ENCODE measurements at places on chromosomes 6 and 20. TPM values are rescaled to one million over a fixed set of nuclear protein-coding genes. Genes with fewer than 3 reads are reported as not detected.
A peak's percentile ranks its signal among the peaks of the same experiment; 100 is the strongest.

DNA sequence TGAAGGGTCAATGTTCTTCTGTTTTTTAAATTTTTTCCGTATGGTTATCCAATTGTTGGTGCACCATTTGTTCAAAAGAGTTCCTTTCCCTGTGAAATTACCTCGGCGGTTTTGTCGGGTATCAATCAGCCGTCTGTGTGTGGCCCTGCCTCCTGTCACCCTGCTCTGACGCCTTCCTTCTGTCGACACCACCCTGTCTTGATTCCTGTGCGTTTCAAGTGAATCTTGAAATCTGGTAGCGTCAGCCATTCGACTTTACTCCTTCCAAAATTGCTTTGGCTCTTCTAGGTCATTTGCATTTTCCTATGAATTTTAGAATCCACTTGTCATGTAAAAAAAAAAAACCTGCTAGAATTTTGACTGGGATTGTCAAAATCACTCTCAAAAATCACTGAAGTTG lies 181.1 kb downstream of the CDH4 start:
- H3K4me3 ChIP-seq, result no peak overlapping the region
- peaks cover 8% of the 10 kb centered on the region for H3K4me1 ChIP-seq
- DNase-seq, result no peak
- H3K27me3 ChIP-seq, result no peaks in the 10 kb centered on the region
- H3K36me3 ChIP-seq, result no peaks in the 10 kb centered on the region

- H3K27me3 ChIP-seq, result no peaks in the 10 kb centered on the region
- H3K27ac ChIP-seq, result no peak overlapping the region
- no peaks in the 10 kb centered on the region for H3K36me3 ChIP-seq
- DNase-seq, result no peak
- peaks cover 3% of the 10 kb centered on the region for H3K4me1 ChIP-seq
Observed at GRCh38 chr6:87628424-87628823, 38.5 kb downstream of the ORC3 start.

- no peaks in the 10 kb centered on the region for H3K27me3 ChIP-seq
- DNase-seq, result no peak
- no peak overlapping the region for H3K4me3 ChIP-seq
- H3K36me3 ChIP-seq, result no peaks in the 10 kb centered on the region
Observed at GRCh38 chr6:20389066-20389465, 12.6 kb upstream of the E2F3 start.

DNA sequence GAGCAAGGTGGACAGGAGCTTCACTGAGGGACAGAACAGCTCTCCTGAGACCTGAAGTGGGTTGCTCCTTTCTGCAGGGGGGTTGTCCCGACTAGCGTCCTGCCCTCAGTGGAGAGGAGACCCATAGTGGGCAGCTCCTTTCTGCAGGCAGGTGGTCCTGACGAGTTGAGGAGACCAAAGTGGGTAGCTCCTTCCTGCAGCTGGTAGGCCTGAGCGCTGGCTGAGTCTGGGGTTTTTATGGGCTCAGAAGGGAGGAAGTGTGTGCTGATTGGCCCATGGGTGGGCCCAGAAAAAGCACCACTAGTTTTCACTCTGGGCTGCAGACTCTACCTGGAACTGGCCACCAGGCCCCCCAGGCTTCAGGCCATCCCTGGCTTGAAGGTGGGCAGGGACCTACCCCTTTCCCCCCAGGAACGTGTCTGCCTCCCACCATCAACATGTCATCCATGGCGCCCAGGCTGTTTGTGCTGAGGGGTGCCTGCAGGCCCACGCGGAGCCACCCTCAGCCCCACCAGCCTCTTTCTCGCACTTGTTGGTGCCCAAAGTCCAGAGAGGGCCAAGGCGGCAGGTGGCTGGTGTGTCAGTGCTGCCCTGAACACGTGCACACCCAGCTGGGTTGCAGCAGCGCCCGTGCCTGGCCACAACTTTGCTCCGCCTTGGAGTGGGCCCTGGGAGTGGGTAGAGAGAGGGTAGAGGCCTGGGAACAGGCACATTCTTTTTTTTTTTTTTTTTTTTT lies 1.6 kb upstream of the DEK start:
- H3K36me3 ChIP-seq, result no peaks in the 10 kb centered on the region
- H3K27ac ChIP-seq, result no peak overlapping the region
- H3K27me3 ChIP-seq, result no peaks in the 10 kb centered on the region
- no peak for DNase-seq
- H3K4me3 ChIP-seq, result no peak overlapping the region

DNA sequence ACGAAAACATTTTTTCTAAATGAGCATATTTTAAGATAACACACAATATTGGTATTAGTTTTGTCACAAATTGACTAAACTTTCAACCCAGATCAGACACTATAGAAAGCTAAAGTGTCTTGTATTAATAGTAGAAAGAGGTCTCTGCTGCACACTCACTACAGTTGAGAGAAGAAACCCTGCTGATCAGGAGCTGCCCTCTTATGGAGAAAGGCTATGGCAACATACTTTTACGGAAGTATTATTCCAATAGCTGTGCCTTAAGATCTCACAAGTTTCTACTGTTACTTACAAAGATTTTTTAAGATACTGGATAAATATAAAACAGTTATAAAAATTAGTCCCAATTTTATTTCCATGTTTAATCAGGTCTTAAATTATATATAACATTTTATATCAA lies 155.7 kb downstream of the RIMS1 start:
- no peak overlapping the region for H3K27ac ChIP-seq
- no peaks in the 10 kb centered on the region for H3K36me3 ChIP-seq
- no peak overlapping the region for H3K4me3 ChIP-seq
- H3K27me3 ChIP-seq, result no peaks in the 10 kb centered on the region
- H3K4me1 ChIP-seq, result no peaks in the 10 kb centered on the region

- H3K36me3 ChIP-seq, result no peaks in the 10 kb centered on the region
- no peak for DNase-seq
- no peak overlapping the region for H3K27ac ChIP-seq
- no peaks in the 10 kb centered on the region for H3K4me1 ChIP-seq
- H3K4me3 ChIP-seq, result no peak overlapping the region
Observed at GRCh38 chr6:39695447-39695846, 29.8 kb downstream of the KIF6 start.

GRCh38 chr6:88454658-88455057 lies 288.5 kb upstream of the CNR1 start:
- peak; percentile 23 for DNase-seq
- H3K27ac ChIP-seq, result no peak overlapping the region
- no peaks in the 10 kb centered on the region for H3K36me3 ChIP-seq
- H3K4me3 ChIP-seq, result no peak overlapping the region
- no peaks in the 10 kb centered on the region for H3K27me3 ChIP-seq
- no peaks in the 10 kb centered on the region for H3K4me1 ChIP-seq

- no peaks in the 10 kb centered on the region for H3K36me3 ChIP-seq
- H3K27ac ChIP-seq, result no peak overlapping the region
- H3K4me3 ChIP-seq, result no peak overlapping the region
- H3K4me1 ChIP-seq, result no peaks in the 10 kb centered on the region
- no peak for DNase-seq
Observed at GRCh38 chr6:152008779-152009178, 201.3 kb downstream of the ESR1 start.

DNA sequence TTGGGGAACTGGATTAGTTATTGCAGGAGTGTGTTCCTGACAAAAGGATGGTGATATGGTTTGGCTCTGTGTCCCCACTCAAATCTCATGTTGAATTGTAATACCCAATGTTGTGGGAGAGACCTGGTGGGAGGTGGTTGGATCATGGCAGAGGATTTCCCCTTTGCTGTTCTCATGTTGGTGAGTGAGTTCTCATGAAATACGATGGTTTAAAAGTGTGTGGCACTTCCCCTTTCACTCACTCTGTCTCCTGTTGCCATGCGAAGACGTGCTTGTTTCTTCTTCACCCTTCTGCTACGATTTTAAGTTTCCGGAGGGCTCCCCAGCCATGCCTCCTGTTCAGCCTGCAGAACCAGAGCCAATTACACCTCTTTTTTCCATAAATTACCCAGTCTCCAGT lies 16.2 kb upstream of the TREM1 start:
- H3K36me3 ChIP-seq, result no peaks in the 10 kb centered on the region
- H3K4me3 ChIP-seq, result no peak overlapping the region
- peaks cover 2% of the 10 kb centered on the region for H3K27me3 ChIP-seq
- no peak for DNase-seq
- H3K27ac ChIP-seq, result no peak overlapping the region
- no peaks in the 10 kb centered on the region for H3K4me1 ChIP-seq

DNA sequence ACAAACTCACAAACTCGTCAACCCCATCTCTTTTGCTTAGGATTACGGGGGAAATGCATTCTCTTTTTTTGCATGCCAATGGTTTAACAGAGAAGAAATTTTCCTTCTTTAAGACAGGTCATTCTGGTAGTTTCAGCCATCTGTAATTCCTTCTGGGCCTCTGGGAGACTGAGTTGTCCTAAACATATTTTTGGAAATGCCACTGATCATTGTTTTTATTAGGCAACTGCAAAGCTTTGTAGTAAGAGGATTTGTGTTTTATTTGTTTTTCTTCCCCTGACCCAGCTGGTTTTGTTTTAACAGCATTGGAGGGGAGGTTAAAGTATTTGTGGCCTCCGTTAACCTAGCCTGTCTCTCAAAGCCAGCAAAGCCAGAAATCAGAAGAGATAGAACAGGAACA lies 73.1 kb upstream of the ISM1 start:
- no peaks in the 10 kb centered on the region for H3K4me1 ChIP-seq
- H3K4me3 ChIP-seq, result no peak overlapping the region

DNA sequence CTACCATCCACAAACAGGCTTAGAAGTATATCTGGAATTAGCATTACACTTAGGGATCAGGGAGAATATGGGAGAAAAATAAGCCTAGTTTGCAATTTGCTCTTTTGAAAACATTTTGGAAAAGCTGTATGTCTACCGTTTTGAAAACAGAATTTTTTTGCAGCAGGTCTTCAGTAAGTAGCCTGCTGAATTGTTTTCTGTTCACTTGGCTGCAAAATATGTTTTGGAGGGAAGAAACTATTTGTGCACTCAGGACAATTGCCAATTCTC lies 39.6 kb downstream of the ILRUN start:
- peak overlapping the region; percentile 96 for H3K27ac ChIP-seq
- no peaks in the 10 kb centered on the region for H3K36me3 ChIP-seq
- H3K4me3 ChIP-seq, result peak overlapping the region; percentile 64
- no peaks in the 10 kb centered on the region for H3K27me3 ChIP-seq

DNA sequence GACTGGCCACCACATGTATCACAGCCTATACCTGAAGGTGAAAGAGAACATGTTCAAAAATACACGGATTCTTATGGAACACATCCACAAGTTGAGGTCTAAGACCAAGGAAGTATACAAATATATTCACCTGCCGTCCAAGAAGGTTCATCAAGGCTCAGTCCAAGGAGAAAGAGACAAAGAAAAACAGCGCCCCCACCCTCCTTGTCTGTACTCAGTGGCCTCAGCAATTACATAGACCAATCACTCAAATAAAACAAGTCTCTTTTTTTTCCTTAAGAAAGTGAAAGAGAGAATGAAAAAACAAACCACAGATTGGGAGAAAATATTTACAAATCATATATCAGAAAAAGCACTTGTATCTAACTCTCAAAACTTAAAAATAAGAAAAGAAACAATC lies 19.5 kb downstream of the CPXM1 start:
- no peak for DNase-seq
- no peak overlapping the region for H3K27ac ChIP-seq
- H3K4me1 ChIP-seq, result no peaks in the 10 kb centered on the region
- H3K27me3 ChIP-seq, result peaks cover 3% of the 10 kb centered on the region

- H3K27ac ChIP-seq, result no peak overlapping the region
- no peaks in the 10 kb centered on the region for H3K27me3 ChIP-seq
- peaks cover 19% of the 10 kb centered on the region for H3K4me1 ChIP-seq
- no peaks in the 10 kb centered on the region for H3K36me3 ChIP-seq
- DNase-seq, result no peak
- H3K4me3 ChIP-seq, result no peak overlapping the region
Observed at GRCh38 chr6:119536666-119537065, 187.1 kb upstream of the MAN1A1 start.

SLC35B3 gene
- total RNA-seq, result 18.2 TPM

BPI gene
- not detected for total RNA-seq

IFT52 gene
- 38.8 TPM for total RNA-seq

MAP3K4 gene
- 35.2 TPM for total RNA-seq

ME1 gene
- 22.1 TPM for total RNA-seq

FNDC11 gene
- 1.0 TPM for total RNA-seq

TUBB2B gene
- total RNA-seq, result 5.1 TPM

TTK gene
- 0.51 TPM for total RNA-seq
